AG04450 (cell line): ENCODE measurements at places on chromosomes 2 and 18.

GRCh38 chr2:150767991-150768746 is 280.7 kb upstream of the RND3 start:
- peak; percentile 1 for DNase-seq

DNA sequence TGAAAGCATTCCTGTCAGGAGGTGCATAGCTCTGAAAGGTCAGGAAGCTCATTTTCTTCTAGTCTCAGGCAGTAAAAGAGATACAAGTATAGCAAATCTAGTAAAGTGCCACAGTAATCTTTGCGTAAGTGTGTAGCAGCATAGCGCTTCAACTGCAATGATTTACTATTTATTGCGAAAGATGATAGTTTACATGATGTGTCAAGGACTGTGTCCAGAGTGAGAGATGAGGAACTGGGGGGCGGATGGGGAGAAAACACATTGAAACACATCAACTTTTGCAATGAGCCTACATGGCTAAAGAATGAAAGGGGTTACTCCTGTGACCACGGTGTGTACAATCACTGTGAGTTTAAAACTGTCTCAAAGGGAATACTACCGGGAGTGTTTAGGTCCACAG is 644.4 kb downstream of the GALR1 start:
- no peak for DNase-seq

- DNase-seq: peak; percentile 81
These were observed 43.8 kb downstream of the ARL6IP6 start for GRCh38 chr2:152762202-152762601.

- no peak for DNase-seq
These were observed 148.5 kb downstream of the FHOD3 start for GRCh38 chr18:36446059-36446458.

- no peak for DNase-seq
These were observed 76.9 kb downstream of the CCDC93 start for GRCh38 chr2:117936871-117937428.

- DNase-seq: no peak
These were observed 55.5 kb upstream of the SLC16A14 start for GRCh38 chr2:230124235-230124634.

DNA sequence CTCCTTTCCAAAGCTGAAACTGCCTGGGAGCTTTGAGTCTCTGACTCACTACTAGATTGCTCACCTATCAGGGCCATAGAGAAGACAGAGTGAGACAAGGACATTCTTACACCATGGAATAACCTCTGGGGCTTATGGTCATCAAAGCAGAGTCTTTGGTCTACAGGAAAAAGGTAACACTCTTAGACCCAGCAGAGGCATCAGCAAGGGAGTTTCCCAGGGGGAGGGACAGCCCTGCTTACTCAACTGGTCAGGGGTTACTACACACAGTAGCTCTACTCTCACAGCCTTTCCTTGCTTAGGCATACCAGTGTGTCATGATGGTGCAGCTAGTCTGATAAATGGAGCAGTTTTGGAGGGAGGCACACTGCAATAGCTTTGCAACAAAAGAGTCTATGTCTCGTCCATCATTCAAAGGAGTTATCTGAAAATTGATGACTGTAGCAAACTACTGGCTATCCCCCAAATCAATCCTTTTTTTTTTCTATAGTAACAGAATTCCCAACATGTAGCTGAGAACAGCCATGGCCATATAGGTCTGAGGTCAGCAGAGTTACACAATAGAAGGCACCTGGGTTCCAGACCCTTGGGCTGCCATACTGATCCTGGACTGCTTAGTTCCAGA is 22.4 kb upstream of the CD28 start:
- DNase-seq: peak; percentile 55

DNA sequence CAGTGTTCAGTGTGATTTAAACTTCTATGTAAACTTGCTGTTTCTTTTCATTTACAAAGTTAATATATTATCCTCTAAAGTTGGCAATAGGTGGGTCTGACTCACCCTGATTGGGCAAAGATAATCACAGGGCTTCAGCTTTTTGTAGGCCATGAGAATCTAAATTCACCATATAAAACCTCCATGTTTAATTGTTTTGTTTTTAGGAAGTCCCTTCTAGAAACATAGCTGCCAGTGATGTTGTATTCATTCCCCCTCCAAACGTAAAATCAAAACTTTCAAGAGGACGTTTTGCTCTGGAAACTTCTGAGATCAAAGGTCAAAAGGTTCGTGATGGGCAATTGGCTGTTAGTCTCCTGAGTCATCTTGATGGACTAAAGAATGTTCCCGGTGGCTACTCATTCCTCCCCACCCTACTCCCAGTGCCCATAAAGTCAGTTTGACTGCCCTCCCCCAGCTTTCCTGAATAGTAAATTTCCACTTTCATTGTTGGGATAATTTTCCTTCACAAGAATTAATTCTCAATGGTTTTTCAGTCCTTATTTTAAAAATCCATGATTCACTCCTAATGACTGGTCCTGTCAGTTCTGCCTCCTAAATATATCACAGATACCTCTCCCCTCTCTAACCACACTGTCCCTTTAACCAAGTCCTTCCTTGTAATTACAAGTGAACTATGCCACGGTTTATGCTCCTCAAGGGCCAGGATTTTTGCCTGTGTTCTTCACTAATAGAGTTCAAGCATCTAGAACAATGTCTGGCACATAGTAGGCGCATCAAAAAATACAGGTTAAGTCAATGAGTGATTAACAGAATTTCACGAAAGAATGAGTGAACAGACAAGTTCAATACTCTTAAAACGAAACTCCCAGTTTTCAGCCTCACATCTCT is 164.4 kb upstream of the VRK2 start:
- no peak for DNase-seq

GRCh38 chr18:33107511-33107910 is 333.0 kb downstream of the CCDC178 start:
- no peak for DNase-seq

- DNase-seq: no peak
These were observed at the start of gene ADCY3 for GRCh38 chr2:24920098-24920808. TSS of gene ADCY3 (minus strand) at chr2:24920237. CDS start at chr2:24918987, 1,250 bp downstream.

GRCh38 chr2:231413921-231414476 is 18.5 kb downstream of the B3GNT7 start:
- no peak for DNase-seq

DNA sequence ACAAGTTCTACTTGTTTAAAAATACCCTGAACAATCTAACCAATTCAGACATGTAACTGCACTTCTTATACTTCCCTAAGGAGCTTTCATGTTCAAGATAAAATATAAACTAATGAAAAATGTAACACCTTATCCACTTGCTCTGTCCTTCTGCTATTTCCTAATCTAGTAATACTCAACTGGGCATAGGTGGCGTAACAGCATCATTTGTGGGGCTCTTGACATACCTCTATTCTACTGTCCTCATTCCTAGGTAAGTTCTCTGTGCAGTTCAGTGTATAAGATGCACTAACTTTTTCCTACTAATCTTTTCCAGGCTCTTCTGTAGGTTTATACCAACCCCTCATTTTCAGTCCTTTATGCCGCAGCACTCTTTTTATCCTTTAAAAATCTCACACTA is 36.7 kb downstream of the PRKD3 start:
- no peak for DNase-seq

- no peak for DNase-seq
These were observed 278.3 kb downstream of the PTGR3 start for GRCh38 chr18:74930616-74931015.

DNA sequence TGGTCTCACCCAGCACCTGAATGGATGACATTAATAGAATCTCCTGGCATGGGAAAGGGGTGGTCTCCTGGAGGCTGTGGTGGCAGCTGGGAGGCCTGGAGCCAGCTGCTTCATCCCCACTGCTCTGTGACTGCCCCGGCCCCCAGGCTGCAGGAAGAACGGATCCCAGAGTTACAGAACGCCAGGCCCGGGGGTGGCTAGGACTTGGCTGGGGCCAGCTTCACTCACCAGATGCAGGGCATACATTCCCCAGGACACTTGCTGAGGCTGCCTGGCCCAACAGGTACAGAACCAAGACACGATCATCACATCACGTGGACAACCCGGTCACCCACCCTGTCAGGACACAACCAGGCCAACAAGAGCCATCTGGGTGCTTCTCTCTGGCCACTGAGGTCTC is 178.6 kb upstream of the SALL3 start:
- DNase-seq: no peak

DNA sequence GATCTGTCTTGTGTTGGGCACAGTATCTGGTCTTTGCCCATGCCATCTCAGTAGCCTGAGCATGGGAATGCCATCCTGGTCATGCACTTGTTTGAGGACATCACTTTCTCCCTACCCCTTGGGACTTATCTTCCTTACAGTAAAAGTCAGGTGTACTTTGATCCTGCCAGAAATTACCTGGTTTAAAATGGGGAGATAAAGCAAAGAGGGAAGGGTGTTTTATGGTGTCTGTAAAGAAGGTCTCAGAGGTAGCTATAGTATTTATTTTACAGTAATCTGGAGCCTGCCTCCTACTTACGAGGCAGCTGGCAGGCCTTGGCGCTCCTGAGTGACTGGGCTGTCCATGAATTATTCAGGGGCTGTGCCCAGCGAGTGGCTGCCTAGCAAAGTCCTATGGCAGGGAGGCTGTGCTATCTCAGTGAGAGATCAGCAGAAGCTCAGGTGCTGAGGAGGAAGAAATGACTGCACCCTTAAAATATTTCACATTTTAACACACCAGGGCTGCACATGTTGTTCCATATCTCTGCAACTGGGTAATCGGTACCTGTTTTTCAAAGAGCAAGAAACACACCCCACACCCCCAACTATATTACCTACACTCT is 93.9 kb downstream of the SPTBN1 start:
- no peak for DNase-seq

DNA sequence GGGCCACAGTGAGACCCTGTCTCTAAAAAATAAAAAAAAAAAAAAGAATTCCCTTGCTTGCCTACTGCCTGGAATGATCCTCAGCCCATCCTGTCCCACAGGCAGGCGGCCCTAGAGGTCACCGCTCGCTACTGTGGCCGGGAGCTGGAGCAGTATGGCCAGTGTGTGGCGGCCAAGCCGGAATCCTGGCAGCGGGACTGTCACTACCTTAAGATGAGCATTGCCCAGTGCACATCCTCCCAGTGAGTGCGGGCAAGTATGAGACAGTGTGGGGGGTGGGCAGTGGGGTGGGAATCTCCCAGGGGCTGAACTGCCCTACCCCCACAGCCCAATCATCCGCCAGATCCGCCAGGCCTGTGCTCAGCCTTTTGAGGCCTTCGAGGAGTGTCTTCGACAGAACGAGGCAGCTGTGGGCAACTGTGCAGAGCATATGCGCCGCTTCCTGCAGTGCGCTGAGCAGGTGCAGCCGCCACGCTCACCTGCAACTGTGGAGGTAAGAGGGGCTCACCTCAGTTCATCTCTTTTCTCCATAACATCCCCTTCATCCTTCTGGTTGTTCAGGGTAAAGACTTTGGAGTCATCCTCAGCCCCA is 1.6 kb downstream of the CHCHD5 start:
- no peak for DNase-seq

DNA sequence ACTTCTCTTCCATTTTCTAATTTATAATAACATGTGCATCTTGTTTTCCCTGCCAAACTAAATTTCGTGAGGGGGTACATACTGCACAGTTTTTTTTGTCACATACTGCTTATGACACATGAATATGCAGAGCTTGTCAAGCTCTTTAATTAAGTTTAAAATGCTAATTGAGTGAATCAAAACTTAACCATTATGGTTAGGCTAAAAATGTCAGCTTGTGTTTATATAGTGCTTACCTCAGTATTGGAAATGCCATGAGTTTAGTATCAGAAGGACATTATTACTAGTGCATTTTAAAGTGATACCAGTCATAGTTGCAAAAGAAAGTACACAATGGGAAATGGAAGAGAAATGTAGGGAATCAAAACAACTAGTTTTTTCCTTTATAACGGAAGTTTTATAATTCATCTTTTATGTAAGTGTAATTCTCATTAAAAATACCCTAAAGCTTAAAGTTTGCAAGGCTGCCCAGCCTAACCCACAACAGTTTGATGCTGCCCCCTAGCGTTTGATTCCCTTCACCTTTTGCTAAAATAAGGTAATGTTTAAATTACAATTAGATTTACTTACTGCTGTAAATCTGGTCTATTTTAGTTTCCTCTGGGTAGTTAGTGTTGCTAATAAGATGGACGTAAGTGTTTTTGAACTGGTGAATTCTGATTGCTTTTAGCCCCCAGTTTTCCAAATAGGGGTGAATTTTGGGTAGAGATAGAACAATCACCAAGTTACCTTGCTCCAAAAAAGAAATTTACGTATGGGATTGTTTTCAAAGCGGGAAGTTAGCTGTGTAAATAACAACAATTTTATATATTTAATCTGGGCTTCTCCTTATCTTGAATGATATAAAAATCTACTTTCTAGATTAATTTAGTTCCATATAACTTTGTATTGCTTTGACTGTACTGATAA is 3.2 kb downstream of the SLC39A10 start:
- DNase-seq: peak; percentile 66

GRCh38 chr2:204335451-204336058 is 209.7 kb upstream of the PARD3B start:
- no peak for DNase-seq

DNA sequence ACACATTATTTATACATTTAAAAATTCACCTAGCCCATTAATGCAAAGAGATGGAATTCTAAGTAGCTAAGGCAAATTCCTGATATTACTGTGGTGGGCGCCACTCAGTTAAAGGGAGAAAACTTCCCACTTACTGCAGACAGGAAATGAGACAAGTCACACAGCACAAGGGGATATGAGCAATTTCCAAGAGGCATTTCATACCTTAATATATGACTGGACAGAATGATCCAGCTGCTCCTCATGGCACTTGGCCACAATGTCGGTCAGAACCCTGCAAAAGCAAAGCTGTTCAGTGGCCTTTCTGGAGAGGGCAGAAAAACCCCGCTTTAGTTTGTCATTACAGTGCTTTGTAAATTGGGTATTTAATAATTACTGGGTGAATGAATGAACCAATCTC is 121.4 kb upstream of the CCDC195 start:
- DNase-seq: peak; percentile 69

DNA sequence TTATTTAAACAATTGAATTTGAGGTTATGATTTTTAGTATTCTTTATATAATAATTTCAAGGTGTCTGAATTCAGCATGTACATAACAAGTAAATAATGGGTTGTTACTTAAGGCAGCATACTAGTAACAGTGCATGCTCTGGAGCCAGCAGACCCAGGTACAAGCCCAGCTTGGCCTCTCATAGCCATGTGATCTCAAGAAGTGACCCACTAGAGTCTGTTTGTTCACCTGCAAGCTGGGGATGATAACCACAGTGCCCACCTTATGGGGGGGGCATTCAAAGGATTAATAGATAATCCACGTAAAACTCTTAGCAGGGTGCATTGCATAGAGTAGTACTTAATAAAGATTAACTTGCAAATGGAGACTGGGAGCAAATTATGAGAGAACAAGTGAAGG is 163.6 kb downstream of the TRABD2A start:
- no peak for DNase-seq

DNA sequence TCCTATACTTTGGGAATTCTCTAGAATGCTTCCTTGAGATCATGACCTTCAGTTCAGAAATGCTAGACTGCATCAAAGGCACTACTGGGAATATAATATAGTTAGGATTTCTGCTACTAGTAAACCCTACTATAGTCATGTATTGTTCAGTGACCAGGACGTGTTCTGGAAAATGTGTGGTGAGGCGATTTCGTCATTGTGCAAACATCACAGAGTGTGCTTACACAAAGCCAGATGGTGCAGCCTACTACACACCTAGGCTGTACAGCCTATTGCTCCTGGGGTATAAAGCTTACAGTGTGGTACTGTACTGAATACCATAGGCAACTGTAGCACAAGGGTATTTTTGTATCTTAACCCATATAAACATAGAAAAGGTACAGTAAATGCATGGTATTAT is 13.0 kb downstream of the CXCR4 start:
- no peak for DNase-seq

GRCh38 chr2:12424809-12425208 is 291.9 kb upstream of the TRIB2 start:
- DNase-seq: no peak

- DNase-seq: no peak
These were observed 117.2 kb downstream of the LNPK start for GRCh38 chr2:175884697-175885393.

- peak; percentile 45 for DNase-seq
These were observed 230.9 kb upstream of the RGPD4 start for GRCh38 chr2:107595749-107596148.
